ENCODE measurements at places on chromosomes 1 and 21.

- peak; percentile 55 for DNase-seq
Measured at GRCh38 chr1:152110860-152111514, 4.3 kb downstream of the TCHH start.

- peak; percentile 11 for DNase-seq
Measured at GRCh38 chr1:245084551-245084950, 70.2 kb upstream of the KIF26B start.

- DNase-seq = no peak
Measured at GRCh38 chr1:163414778-163415177, 93.0 kb downstream of the NUF2 start.

GRCh38 chr1:53729456-53730223 is 9.3 kb downstream of the GLIS1 start:
- no peak for DNase-seq

DNA sequence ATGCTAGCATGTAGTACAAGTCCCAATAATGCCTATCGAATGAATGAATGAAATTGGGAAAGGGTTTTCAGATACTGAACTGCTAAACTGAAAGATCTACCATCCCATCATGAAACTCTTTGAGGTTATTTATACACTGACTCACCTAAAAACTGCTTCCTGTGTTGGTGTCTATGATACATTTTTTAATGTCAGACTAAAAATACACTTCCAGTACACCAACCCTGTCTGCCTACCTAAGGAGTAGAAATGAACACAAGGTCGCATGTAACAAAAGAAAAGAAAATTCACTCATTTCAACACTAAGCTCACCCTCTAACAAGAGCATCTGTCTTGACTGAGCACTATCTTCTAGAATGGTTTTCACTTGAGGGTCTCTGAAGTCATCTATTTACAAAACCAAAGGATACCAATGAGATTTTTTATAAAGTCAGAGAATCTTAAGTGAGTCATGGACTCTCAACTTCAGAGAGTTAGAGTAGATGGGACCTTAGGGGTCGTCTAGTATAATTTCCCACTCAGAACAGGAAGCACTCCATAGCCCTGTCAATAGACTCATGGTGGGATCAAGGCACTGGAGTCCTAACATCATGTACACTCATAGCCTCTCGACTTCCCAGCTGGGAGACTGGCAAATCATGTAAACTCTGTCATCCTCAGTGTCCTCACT is 53.4 kb downstream of the WLS start:
- DNase-seq = peak; percentile 51

- no peak for DNase-seq
Measured at GRCh38 chr1:27132147-27132546, 22.8 kb downstream of the SLC9A1 start.

DNA sequence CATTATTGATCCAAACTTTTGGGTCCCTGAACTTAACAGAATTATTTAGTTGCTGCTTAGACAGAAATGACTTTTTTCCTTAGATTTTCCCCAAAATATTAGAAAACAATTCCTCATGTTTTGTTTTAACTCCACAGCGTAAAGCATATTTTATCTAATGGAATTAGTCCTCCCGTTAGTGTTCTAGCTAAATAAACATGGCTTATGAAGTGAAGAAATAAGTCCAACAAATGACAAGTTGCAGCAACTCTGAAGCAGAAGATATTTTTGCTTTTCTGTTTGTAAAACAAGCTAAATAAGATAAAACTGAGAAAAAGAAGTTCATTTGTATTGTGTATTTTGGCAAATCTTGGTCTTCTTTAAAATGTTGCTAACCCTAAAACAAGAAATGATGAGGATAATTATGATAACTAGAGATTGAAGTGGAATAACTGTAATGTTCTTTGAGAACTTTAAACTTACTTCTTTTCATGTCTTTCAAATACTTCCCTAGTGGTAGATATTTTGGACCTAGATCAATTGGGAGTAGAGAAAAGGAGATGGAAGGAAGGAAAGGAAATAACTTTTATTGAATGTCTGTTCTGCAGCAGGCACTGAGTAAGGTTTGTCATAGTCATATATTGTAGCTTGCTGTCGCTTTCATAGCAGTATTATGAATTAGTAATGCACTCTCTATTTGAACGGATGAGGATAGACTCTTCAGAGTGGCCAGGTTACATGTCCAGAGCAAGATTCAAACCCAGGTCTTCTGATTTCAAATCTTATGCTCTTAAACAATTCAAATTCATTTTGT is 12.5 kb downstream of the NFIA start:
- no peak for DNase-seq

- DNase-seq = peak; percentile 32
Measured at GRCh38 chr1:225769687-225770086, 7.9 kb upstream of the SRP9 start.

DNA sequence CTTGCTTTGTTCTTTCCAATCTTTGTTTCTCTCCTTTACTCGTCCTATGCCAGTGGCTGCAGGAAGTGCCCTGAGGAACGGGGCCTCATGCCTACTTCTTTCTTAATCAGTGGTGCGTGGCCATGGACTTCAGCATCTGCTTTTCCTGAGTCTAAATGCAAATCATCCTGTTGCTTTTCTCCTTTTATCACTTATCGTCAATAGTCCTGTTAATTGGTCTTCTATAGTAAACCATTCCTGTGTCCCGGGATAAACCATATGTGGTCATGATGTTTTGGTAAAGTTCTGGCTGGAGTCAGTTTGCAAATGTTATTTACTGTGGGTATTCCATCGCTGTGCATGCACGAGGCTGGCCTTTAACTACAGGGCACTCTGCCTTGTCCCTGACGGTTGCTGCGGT is 47.5 kb downstream of the AGPAT3 start:
- no peak for DNase-seq

- no peak for DNase-seq
Measured at GRCh38 chr1:232057217-232057895, 430.8 kb downstream of the DISC1 start.

DNA sequence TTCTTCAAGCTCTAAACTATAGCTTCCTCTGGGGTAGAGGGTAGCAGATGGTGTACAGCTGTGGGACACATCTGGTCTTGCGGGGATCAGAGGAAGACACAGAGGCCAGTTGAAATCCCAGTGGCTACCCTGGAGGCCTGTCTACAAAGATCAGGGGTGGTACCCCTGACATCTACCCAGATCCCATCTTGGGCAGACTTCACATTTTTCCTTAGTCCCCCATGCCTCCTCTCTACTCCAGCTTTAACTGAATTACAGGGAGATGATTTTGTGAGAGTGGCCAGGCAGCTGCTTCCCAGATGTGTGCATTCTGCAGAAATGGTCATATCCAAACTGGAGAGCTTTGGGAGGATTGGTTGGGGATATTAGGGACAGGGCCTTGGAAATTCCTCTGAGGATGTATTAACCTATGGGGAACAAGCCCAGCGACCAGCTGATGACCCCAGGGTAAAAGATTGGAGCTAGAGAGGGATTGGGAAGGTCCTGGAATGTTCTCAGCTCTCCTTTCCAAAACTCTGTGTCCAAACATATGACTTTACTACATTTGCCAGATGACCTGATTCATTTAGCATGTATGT is 9.6 kb upstream of the CD34 start:
- DNase-seq = no peak

DNA sequence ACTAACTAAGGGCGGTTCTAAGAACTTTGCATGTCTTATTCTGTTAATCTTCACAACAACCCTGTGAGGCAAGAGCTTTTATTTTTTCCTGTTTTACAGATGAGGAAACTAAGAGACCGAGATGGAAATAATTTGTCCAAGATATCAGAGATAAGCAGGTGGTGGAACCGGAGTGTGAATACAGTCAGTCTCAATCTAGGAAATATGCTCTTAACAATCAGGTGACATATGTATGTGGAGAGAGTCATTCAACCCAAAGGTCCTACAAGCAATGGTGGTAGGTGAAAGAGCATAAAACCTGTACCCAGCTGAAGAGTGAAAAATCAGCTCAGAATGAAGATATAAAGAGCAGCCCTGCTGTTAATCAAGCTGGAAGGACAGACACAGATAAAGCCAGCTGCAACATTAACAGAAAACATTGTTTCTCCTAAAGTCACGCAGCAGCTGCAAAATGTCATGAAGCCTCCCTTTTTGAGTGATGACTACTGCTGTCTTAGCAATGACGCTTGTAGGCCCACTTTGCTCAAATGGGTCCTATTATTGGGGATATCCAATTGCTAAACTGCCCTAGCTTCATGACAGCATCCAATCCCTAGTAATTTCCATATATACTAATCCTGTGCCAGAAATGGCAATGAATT is 30.5 kb upstream of the FCAMR start:
- DNase-seq = no peak

Measured in fibroblast of skin of right quadriceps (primary cell).